H1 (cell line): ENCODE measurements at places on chromosomes 11 and 22.

- DNase-seq: no peak
These were observed 3.6 kb downstream of the SHANK3 start for GRCh38 chr22:50676180-50676636.

- DNase-seq: peak; percentile 97
These were observed at the start of gene B3GAT3 for GRCh38 chr11:62621567-62622470. Gene B3GAT3 (minus strand): TSS chr11:62621986. CDS start chr11:62621947, 39 bp downstream.

DNA sequence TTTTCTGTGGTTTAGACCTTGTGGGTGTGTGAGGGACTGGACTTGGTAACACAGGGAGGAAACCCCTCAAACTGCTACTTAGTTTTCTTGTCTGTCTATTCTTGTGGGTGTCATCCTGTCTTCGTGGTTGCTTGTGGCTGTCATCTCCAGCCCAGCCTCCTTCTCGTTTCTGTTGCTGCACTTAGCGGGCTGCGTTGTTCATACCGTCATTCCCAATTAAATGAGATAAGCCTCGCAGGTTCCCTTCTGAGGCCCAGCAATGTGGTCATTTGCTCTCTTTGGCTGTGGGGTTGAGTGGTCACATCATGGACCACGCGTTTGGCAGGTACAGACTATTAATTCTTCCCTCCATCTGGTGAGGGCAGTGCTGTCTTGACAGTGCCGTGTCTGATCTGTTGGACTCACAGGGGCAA, 18.8 kb downstream of the PANX1 start:
- no peak for DNase-seq

- DNase-seq: no peak
These were observed 42.7 kb downstream of the SCN3B start for GRCh38 chr11:123611698-123612097.

- no peak for DNase-seq
These were observed 6.4 kb upstream of the TBC1D10A start for GRCh38 chr22:30332994-30333706.

DNA sequence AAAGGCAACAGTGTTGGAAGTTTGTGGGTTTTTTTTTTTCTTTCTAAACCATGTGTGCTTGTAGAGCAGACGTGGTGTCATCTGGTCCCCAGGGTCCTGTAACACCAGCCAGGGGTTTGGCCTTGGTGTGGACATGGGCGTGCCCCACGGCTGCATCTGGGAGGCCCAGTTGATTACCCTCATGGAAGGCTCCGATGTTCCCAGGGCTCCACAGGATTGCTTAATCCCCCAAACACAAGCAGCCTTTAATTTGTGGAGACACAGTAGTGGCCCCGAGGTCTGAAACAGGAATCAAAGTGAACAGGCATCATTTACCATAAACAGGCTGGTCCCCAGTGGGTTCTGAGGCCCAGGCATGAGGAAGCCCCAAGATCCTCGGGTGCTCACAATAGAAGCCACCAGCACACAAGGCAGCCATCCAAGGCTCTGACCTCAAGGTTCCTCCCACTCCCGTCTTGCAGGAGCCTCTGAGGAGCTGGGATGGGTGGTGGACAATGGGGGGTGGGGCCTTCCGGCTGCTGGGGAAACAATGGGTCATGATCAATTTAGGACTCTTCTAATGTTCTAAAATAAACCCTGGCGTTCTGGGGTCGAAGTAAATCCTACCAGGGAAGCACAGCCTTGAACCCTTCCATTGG, 115.0 kb upstream of the CD82 start:
- DNase-seq: no peak

- no peak for DNase-seq
These were observed 5.1 kb downstream of the ACCS start for GRCh38 chr11:44071157-44071556.

DNA sequence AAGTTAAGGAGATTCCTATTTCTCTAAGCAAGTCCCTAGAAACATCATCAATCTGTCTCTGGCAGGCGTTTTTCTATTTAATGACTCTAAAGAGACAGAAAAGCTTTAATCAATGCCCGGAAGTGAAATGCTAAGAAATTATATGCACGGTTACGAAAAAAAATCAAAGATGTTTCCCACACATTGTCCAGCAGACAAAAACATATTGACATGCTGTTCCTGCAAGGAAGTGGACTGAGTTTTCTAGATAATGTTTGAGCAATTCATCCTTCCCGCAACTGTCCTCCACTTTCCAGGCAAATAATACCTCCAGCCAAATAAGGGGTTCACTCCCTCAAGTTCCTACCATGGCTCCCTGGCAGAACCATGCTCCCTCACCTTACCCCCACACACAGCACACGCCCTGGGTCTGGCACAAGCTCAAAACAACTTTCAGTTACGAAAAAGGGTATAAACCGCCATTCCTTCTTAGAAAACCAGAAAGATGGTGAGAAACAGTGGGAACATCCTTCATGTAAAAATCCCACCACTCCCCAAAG, 29.6 kb downstream of the GALNT18 start:
- DNase-seq: no peak

- no peak for DNase-seq
These were observed 75.7 kb upstream of the SUSD2 start for GRCh38 chr22:24105631-24106030.

DNA sequence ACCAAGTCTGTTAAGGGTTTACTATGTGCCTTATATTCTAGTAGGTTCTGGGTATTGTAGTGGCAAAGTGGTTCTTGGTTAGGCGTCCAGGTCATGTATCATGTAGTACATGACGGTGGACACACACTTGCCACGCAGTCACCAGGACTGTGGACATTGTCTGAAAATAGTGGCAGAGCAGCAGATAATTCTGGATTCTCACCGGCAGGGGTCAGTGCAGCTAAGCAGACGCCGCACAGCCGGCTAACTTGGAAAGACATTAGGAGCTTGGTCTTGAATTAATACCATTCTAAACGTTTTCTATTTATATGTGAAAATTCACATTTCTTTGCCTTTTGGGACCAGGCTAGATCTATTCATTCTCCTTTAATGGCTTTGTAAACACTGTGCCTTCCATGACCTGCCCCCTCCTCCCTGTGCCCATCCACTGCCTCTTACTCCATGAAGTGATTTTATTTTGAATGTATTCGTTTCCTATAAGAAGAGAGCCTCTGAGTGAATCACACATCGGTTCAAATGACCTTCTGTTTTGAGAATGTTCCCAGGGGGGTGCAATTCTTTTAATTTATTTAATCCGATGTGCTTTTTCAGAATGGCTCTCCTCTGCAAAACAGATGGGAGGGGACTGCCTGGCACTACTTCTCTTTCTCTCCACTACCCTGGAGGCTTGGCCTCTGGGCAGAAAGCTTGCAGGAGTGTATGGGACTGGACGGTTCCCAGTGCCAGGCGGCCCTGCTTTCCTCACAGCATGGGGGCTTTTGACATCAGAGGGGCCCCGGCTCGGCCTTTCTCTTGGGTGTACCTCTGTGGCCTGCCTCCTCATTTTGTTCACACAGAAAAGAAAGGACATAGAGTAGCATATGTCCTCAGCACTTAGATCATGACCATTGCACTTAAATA, 378.0 kb downstream of the NTM start:
- no peak for DNase-seq

GRCh38 chr11:110371084-110371483, 58.7 kb upstream of the FDX1 start:
- no peak for DNase-seq

GRCh38 chr11:119739021-119739703, 10.2 kb upstream of the NECTIN1 start:
- DNase-seq: no peak

DNA sequence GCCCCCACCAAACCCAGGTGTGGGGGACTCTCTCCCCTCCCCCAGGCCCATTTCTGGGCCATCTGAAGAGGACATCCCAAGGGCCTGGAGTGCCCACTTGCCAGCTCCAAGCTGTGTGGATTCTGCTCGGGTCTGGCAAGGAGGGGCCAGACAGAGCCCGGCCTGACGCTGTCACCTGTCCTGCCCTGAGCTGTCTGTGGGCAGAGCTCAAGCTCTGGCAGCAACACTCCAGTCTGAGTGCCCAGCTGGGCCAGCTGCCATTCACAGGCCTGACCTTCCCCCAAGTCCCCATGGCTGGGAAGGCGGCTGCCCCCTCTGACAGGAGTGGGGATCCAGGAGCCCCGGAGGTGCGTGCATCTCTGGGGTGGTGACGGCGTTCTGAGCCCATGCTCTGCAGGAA, 6.2 kb upstream of the PIM3 start:
- no peak for DNase-seq

DNA sequence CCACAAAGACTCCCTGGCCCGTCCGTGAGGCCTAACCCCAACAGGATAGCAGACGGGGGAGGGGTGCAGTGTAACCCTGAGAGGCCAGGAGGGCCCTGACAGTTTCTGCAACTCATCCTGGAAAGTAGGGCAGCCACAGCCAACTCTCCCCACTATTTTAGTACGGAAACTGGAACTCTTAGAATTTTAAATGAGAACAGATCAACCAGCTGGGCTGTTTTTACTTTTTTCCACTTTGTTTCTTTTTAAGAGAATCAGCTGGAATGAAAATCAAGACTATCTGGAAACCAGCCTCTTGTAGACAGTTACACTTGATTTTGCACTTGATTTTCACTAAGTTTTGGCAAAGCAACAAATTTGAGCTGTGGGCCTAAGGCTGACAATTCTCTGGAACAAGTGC, 42.7 kb upstream of the NRIP3 start:
- no peak for DNase-seq

DNA sequence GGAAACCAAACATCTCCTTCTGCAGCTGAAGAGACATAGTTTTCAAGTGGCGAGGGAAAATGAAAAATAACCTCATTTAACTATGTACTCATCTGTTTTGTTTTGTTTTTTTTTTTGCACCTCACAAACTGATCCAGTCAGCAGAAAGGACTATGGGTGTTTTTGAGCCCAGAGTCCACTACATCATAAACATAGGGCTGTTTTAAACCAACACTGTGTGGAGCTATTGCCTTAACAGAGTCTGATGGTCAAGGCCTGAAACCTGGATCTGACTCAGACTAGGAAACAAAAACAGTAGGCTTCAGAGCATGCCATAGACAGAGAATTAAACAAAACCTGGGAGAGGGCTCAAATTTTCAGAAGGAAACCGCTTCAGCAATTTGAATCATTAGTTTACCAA, 99.3 kb upstream of the FSHB start:
- DNase-seq: no peak

GRCh38 chr11:117449111-117449693, 121.5 kb downstream of the CEP164 start:
- no peak for DNase-seq

- no peak for DNase-seq
These were observed 3.1 kb upstream of the UBE2L3 start for GRCh38 chr22:21564411-21564810.

- DNase-seq: no peak
These were observed 8.0 kb upstream of the PSMC3 start for GRCh38 chr11:47434011-47434786.

DNA sequence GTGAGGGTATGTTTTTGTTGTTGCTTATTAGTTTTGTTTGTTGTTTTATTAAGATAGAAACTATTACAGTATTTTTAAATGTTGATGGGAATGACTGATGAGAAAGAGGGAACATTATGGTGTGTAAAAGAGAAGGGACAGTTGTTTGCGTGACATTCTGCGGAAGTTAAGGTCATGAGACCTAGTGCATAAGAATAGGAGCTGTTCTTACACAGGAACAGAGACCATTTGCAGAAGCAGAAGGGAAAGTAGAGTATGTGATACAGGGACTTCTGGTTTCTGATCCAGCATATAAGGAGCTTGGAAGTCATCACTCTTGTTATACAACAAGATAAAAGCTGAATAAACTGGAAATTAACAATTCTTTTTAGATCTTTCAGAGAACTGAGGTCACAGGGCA, 299.2 kb upstream of the API5 start:
- DNase-seq: no peak

- no peak for DNase-seq
These were observed 5.7 kb upstream of the ACAT1 start for GRCh38 chr11:108115500-108116140.

DNA sequence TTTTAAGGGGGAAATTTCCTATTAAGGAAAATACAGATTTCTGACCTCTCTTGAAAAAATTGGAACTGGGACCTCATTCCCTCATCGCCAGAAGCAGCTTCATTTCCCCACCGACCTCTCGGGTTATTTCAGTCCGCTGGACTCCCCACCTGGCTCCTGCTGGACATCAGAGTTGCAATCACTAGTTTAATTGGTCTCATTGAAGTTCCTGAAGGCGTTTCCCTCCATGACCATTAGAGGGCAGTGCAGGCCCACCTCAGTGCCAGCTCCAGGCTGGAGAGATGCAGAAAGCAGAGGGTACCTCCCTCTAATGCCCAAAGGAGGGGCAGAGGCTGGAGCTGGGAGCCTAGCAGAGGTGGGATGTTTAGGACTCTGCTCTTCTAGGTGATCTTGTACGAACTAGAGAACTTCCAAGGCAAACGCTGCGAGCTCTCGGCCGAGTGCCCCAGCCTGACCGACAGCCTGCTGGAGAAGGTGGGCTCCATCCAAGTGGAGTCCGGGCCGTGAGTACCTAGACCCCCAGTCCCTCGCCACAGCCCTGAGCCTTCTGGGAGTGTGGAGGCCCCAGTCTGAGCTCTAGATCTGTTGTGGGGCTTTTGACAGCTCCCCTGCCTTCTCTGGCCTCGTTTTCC, 2.7 kb downstream of the CRYBB3 start:
- DNase-seq: peak; percentile 89

DNA sequence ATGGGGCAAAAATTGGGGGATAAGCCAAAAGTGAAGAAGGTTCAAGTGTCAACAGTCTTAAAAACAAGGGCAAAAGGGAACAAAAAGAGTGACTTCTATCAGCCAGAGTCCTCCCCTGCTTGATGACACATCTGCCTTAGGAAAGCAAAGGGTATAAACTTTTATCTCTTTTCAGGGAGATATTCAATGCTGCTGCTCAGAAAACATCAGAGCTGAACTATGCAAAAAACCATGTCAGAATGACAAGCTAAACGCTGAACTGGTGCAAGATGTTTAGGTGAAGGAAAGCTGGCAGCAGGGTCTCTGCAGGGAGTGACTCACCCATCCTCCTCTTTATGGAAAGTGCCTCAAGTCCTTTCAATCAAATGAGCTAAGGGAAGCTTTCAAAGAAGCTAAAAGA, 24.7 kb downstream of the ALG9 start:
- DNase-seq: no peak

GRCh38 chr22:36324414-36324813, 63.4 kb downstream of the MYH9 start:
- no peak for DNase-seq

- DNase-seq: no peak
These were observed 3.5 kb downstream of the VPS37C start for GRCh38 chr11:61157743-61158142.

GRCh38 chr11:66863428-66864125, 6.7 kb downstream of the LRFN4 start:
- no peak for DNase-seq

DNA sequence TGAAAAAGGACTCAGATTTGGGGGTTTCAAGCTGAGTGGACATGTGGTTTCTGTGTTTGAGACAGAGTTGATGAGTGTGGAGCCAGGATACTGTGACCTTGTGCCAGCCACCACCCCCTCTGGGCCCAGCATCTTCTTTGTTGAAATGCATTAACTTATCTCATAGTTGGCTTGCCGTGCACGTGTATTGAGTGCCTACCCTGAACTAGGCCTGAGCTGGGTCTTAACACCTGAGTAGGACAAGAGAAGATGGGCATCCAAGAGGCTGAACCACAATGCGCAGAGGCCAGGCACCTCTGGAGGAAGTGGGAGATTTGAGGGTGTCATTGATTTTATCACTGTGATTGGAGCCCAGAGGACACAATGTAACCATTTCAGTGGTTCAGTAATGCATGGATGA, 117.6 kb upstream of the CRYBB3 start:
- DNase-seq: no peak
